ENCODE measurements at places on chromosomes 3 and 15. TPM values are rescaled to one million over a fixed set of nuclear protein-coding genes. Genes with fewer than 3 reads are reported as not detected.

GRCh38 chr3:134449951-134450350, 35.8 kb downstream of the ANAPC13 start:
- DNase-seq: no peak

GRCh38 chr3:138726946-138727730, 107.6 kb downstream of the PIK3CB start:
- DNase-seq: peak; percentile 15

The TNFAIP8L3 gene
- polyA plus RNA-seq: 2.4 TPM

The C3orf18 gene
- 24.8 TPM for polyA plus RNA-seq

- no peak for DNase-seq
Measured at GRCh38 chr3:72745146-72745999, 102.9 kb downstream of the SHQ1 start.

DNA sequence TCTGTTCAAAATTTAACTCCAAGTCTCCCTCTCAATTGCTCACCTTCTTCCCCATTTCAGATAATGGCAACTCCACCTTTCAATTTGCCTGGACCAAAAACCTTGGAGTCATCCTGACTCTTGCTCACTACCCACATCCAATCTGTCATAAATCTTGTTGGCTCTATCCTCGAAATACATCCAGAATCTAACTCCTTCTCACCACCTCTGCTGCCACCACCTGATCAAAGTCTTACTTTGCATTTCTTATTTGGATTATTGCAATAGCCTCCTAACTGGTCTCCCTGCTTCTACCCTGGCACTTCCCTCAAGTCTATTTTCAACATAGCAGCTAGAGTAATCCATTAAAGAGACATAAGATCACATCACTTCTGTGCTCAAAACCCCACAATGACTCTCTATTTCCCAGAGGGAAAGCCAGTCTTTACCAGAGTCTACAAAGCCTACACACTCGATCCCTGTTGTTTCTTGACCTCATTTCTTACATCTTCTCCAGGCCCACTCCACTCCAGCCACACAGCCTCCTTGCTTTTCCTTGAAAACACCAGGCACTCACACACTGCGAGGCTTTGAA, 86.6 kb downstream of the GPR156 start:
- DNase-seq: no peak

The WDR93 gene
- 0.39 TPM for polyA plus RNA-seq

The RAB6B gene
- polyA plus RNA-seq: 6.7 TPM

GRCh38 chr3:28949580-28949979, 331.3 kb upstream of the RBMS3 start:
- DNase-seq: no peak

DNA sequence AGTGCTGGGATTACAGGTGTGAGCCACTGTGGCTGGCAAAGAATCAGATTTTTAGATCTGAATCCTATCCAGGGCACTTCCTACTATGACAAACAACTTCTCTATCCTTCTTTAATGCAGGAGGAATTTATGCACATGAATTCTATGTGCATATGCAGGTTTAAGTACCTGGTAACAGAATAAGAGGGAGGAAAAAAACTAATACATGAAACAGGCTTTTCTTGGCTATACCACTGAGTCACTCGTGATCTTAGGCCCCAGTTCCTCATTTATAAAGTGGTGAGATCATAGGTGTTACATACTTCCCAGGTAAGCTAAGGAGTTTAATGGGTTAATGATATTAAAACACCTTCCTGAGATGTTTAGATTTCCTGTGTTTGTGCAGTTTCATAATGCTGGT, 108.2 kb downstream of the TP63 start:
- DNase-seq: no peak

The CPNE9 gene
- polyA plus RNA-seq: not detected

GRCh38 chr3:103181160-103181559, 746.3 kb downstream of the ZPLD1 start:
- DNase-seq: no peak
